ENCODE measurements at places on chromosomes 7 and 10. TPM values are rescaled to one million over a fixed set of nuclear protein-coding genes. Genes with fewer than 3 reads are reported as not detected.
A peak's percentile ranks its signal among the peaks of the same experiment; 100 is the strongest.

DNA sequence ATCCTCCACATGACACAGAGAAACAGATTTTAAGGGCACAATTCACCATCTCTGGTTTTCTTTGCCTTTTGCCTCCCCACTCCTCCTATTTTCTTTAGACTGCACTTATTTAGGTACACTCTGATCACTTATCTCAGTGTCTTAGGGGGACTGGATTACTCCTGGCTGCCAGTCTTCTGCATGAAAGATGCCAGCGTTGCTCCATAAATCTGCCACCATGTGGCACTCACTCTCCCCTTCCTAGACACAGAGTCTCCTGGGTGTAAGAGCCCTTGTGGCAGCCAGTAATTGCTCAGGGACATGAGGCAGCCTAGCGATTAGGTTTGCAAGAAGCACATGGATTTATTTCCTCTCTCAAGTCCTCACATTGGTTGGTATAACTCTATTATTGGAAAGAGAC, 34.5 kb upstream of the RBM20 start:
- H3K27me3 ChIP-seq: no peaks in the 10 kb centered on the region
- no peak overlapping the region for H3K27ac ChIP-seq
- H3K4me3 ChIP-seq: no peak overlapping the region
- H3K36me3 ChIP-seq: peaks cover 3% of the 10 kb centered on the region
- DNase-seq: no peak
- peaks cover 25% of the 10 kb centered on the region for H3K4me1 ChIP-seq

DNA sequence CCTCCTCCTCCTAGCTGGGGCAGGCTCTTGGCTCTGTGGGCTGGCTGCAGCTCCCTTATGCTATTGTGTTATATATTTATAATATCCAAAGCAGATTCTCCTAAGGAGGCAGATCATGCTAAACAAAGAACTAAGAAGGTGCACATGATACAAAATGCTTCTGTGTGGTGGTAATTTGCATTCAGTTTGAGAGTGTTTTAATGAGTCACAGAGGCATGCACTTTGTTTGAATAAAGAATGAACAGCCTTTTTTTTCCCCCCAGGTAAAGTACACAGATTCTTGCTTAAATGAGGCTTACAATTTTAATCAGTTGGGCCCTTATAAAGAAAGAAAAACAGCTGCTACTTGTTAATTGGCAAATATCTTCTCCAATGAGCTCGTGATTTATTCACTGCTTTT, 95.0 kb downstream of the FANK1 start:
- H3K36me3 ChIP-seq: no peaks in the 10 kb centered on the region
- H3K4me3 ChIP-seq: no peak overlapping the region
- DNase-seq: no peak
- no peak overlapping the region for H3K27ac ChIP-seq
- H3K4me1 ChIP-seq: no peaks in the 10 kb centered on the region

GRCh38 chr7:38660427-38661099, 29.4 kb upstream of the AMPH start:
- peaks cover 11% of the 10 kb centered on the region for H3K27me3 ChIP-seq
- H3K36me3 ChIP-seq: no peaks in the 10 kb centered on the region
- no peak overlapping the region for H3K4me3 ChIP-seq
- no peak overlapping the region for H3K27ac ChIP-seq
- no peak for DNase-seq

- H3K4me1 ChIP-seq: peaks cover 2% of the 10 kb centered on the region
- H3K27me3 ChIP-seq: no peaks in the 10 kb centered on the region
- H3K4me3 ChIP-seq: no peak overlapping the region
- no peak for DNase-seq
Observed at GRCh38 chr7:102814025-102814471, 65.2 kb downstream of the FAM185A start.

- no peak overlapping the region for H3K27ac ChIP-seq
- H3K27me3 ChIP-seq: no peaks in the 10 kb centered on the region
- no peaks in the 10 kb centered on the region for H3K4me1 ChIP-seq
- no peak for DNase-seq
Observed at GRCh38 chr7:102890292-102890970, 22.4 kb upstream of the LRRC17 start.

DNA sequence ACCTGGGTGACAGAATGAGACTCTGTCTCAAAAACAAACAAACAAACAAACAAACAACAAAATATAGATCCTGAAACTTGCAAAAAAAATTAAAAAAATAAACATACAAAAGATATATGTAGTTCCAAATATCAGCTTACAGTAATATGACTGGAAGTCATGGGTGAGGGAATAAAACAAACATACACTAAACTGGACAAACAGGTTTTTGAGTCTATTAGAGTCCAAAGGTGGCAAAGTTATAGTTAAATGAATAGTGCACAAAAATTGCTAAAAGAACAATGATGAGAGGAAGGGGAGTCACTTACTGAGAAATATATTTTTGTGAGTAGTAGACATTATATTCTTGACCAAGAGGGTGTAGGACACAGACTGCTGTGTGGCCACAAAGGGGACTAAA, 16.7 kb upstream of the RSBN1L start:
- H3K4me3 ChIP-seq: no peak overlapping the region
- no peak for DNase-seq
- peaks cover 20% of the 10 kb centered on the region for H3K36me3 ChIP-seq
- peaks cover 1% of the 10 kb centered on the region for H3K4me1 ChIP-seq

- H3K36me3 ChIP-seq: no peaks in the 10 kb centered on the region
- H3K27ac ChIP-seq: no peak overlapping the region
- no peaks in the 10 kb centered on the region for H3K27me3 ChIP-seq
- H3K4me3 ChIP-seq: no peak overlapping the region
- H3K4me1 ChIP-seq: no peaks in the 10 kb centered on the region
Observed at GRCh38 chr7:144474363-144474762, 70.9 kb upstream of the NOBOX start.

DNA sequence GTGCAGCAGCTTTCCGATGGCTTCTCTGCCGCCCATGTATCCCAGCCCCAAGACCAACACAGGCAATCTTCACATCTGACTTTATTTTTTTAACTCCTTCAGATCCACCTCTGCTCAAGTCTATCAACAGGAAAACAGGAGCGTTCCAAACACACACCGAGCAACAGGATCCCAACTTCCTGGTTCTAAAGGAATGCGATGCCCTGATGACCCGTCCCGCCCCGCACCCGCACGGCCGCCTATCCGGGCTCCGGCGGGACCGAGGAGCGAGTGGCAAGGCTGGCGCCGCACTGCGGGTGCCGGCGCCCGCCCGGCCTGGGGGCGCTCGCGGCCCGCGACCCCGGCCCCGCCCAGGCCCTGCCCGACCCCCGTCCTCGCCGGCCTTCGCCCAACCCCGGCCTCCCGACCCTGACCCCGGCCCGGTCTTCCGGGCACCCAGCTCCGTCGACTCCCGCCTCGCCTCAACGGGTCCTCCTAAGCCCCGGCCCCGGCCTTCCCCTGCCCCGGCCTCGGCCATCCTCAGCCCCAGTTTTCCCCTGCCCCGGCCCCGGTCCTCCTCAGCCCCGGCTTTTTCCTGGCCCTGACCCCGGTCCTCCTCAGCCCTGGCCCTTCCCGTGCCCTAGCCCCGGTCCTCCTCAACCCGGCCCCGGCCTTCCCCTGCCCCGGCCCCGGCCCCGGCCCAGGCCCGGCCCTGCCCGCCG, 730 bp downstream of the LARP4B start:
- peak overlapping the region; percentile 98 for H3K27ac ChIP-seq
- DNase-seq: peak; percentile 60

GRCh38 chr7:71904484-71904883, 507.7 kb downstream of the CALN1 start:
- no peaks in the 10 kb centered on the region for H3K4me1 ChIP-seq
- no peak overlapping the region for H3K27ac ChIP-seq
- peaks cover 2% of the 10 kb centered on the region for H3K27me3 ChIP-seq
- no peak for DNase-seq

GRCh38 chr7:55214707-55215106, 150.4 kb upstream of the LANCL2 start:
- no peaks in the 10 kb centered on the region for H3K36me3 ChIP-seq
- no peaks in the 10 kb centered on the region for H3K4me1 ChIP-seq
- no peak overlapping the region for H3K4me3 ChIP-seq
- H3K27ac ChIP-seq: no peak overlapping the region

GRCh38 chr10:4013651-4014121, 228.7 kb upstream of the KLF6 start:
- H3K36me3 ChIP-seq: peaks cover 3% of the 10 kb centered on the region
- H3K27ac ChIP-seq: peak overlapping the region; percentile 43
- H3K4me3 ChIP-seq: no peak overlapping the region
- H3K27me3 ChIP-seq: no peaks in the 10 kb centered on the region
- H3K4me1 ChIP-seq: peaks cover 20% of the 10 kb centered on the region

GRCh38 chr7:95871075-95871848, 98.9 kb downstream of the DYNC1I1 start:
- no peaks in the 10 kb centered on the region for H3K36me3 ChIP-seq
- H3K27ac ChIP-seq: no peak overlapping the region
- H3K4me1 ChIP-seq: no peaks in the 10 kb centered on the region
- H3K4me3 ChIP-seq: no peak overlapping the region
- H3K27me3 ChIP-seq: no peaks in the 10 kb centered on the region

GRCh38 chr10:279655-280054, 144.4 kb downstream of the ZMYND11 start:
- H3K27ac ChIP-seq: no peak overlapping the region
- peaks cover 1% of the 10 kb centered on the region for H3K36me3 ChIP-seq
- H3K4me3 ChIP-seq: no peak overlapping the region
- DNase-seq: no peak
- H3K27me3 ChIP-seq: no peaks in the 10 kb centered on the region

- DNase-seq: no peak
- peaks cover 7% of the 10 kb centered on the region for H3K4me1 ChIP-seq
- H3K4me3 ChIP-seq: no peak overlapping the region
- peaks cover 82% of the 10 kb centered on the region for H3K27me3 ChIP-seq
- no peak overlapping the region for H3K27ac ChIP-seq
Observed at GRCh38 chr10:101286248-101287046, 57.2 kb upstream of the LBX1 start.

GRCh38 chr10:27535317-27535716, 31.2 kb downstream of the RAB18 start:
- no peak for DNase-seq
- peaks cover 25% of the 10 kb centered on the region for H3K36me3 ChIP-seq
- no peak overlapping the region for H3K27ac ChIP-seq
- no peaks in the 10 kb centered on the region for H3K27me3 ChIP-seq
- no peak overlapping the region for H3K4me3 ChIP-seq

- peaks cover 1% of the 10 kb centered on the region for H3K4me1 ChIP-seq
- H3K4me3 ChIP-seq: peak overlapping the region; percentile 73
- DNase-seq: no peak
Observed at GRCh38 chr10:133334503-133335245, 2.0 kb downstream of the CALY start.

- H3K36me3 ChIP-seq: peaks cover 8% of the 10 kb centered on the region
- peaks cover 20% of the 10 kb centered on the region for H3K4me1 ChIP-seq
- no peak overlapping the region for H3K4me3 ChIP-seq
- no peak overlapping the region for H3K27ac ChIP-seq
- H3K27me3 ChIP-seq: no peaks in the 10 kb centered on the region
Observed at GRCh38 chr7:2897023-2897422, 52.9 kb upstream of the GNA12 start.

- no peak overlapping the region for H3K4me3 ChIP-seq
- H3K27ac ChIP-seq: no peak overlapping the region
- H3K27me3 ChIP-seq: peaks cover 57% of the 10 kb centered on the region
- H3K36me3 ChIP-seq: no peaks in the 10 kb centered on the region
- no peak for DNase-seq
Observed at GRCh38 chr10:97974526-97975525, 55.6 kb downstream of the CRTAC1 start.

DNA sequence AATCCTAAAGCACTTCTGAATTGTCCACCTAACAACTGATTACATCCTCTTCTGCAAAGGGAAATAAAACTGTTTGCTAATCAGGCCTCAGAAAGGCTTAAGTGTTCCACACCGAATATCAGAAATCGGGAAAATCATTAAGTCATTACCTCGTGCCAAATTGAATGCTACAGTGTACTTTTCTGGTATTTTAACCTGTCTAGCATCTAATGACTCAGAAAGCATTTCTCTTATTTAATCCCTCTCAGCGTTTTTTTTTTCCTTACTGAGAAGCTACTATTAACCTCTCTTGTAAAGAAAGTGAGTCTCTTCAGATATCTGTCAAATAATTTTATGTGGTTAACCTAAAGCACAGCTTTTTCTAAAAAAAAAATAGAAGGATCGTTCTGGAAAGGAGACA, 28.6 kb downstream of the VIM start:
- peaks cover 8% of the 10 kb centered on the region for H3K4me1 ChIP-seq
- no peak overlapping the region for H3K27ac ChIP-seq
- peaks cover under 1% of the 10 kb centered on the region for H3K36me3 ChIP-seq
- H3K4me3 ChIP-seq: no peak overlapping the region

DNA sequence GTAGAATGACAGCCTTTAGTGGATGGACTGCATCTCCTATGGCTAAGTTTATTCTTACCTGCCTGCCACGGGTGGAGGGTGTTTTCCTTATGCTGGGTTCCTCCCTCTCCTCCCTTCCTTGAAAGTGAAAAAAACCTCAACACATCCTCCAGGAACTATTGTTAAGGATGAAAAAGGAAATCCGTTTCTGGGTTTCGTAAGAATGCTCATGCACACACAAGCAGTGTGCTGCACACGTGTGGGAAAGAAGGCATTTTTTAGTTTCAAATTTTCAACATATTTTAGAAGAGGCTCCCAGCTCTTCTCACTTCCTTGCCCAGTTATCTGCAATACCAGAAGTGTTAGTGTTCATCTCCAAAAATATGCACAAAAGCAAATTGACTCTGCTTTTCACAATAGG, 90.6 kb downstream of the FAM171A1 start:
- no peak overlapping the region for H3K27ac ChIP-seq
- no peaks in the 10 kb centered on the region for H3K4me1 ChIP-seq
- no peaks in the 10 kb centered on the region for H3K36me3 ChIP-seq
- H3K27me3 ChIP-seq: no peaks in the 10 kb centered on the region

DNA sequence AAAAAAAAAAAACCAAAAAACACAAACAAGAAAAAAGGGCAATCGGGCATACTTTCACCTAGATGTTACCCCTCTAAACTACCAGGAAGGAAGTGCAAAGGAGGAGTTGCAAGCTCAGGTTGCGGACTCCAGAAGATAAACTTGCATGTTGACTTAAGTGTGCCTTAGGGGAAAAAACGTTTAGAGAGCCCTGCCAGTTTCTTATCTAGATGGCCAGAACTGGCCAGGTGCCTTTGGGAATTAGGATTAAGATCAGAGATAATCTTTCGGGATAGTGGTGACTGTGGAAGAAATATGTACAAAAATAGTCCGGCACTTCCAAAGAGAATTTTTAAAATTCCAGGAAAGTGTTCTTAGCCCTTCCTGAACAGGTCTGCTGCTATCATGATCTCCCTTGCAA, 17.6 kb downstream of the EVX1 start:
- no peak overlapping the region for H3K4me3 ChIP-seq
- H3K27ac ChIP-seq: no peak overlapping the region
- peaks cover 16% of the 10 kb centered on the region for H3K27me3 ChIP-seq

The SPDYE9 gene
- total RNA-seq: not detected

The TFR2 gene
- 9.1 TPM for total RNA-seq

The DNA2 gene
- 35.0 TPM for total RNA-seq

The C1GALT1 gene
- 51.4 TPM for total RNA-seq

The CHST3 gene
- not detected for total RNA-seq

The UPK3BL1 gene
- total RNA-seq: 44.5 TPM

The PLXNA4 gene
- 20.5 TPM for total RNA-seq

The NACAD gene
- 0.11 TPM for total RNA-seq
